ENCODE measurements at places on chromosomes 1 and 21.

- DNase-seq, result no peak
Measured at GRCh38 chr1:153380711-153381110, 5.3 kb upstream of the S100A12 start.

DNA sequence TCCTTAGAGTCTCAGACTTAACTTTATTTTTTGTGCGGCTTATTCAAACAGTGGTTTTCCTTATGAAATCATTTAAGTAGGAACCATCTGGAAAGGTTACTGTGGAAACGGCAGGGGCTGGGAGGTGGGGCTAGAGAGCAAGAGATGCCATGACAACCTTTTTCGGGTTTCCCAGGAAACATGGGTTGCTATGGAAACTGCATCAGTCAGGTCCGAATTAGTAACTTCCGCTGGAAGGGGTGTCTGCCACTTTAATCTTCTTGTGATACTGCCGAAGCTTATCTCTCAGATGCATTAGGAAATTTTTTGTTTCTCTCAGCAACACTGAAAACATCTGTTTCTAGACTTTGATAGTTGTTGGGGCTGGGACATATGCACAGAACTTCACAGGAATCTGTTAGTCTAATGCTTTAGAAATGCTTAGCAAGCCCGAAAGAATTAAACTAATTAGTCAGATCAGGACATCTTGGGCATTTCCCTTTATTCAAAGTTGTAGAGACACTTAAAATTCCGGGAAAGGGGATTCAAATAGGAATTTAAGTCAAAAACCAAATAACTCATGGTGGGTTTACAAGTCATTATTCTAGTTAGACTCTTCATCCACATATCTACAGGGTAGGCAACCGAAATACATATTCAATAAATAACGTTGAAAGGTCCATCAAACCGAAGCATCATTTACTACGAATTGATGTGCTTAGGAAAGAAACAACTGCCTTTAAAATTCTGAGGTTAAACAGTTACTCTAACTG lies 2.6 kb downstream of the KCNA3 start:
- peak; percentile 63 for DNase-seq

DNA sequence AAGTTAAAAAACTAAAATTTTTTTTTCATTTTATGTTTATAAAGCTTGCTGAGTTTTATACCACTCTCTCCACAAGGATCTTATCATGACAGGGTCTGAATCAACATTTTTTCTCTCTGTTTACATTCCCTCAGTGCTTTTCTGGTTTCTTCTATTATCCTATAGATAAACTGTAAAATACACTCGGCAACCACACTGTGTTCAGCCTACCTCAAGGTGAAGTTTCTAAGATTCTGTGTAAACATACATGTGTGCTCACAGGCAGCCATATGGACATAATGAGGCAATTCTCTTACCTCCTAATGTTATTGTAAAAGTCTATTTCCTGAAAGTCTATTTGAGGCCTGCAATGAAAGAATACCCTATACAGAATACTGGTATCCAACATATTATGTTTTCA lies 114.6 kb downstream of the NTPCR start:
- DNase-seq, result no peak

DNA sequence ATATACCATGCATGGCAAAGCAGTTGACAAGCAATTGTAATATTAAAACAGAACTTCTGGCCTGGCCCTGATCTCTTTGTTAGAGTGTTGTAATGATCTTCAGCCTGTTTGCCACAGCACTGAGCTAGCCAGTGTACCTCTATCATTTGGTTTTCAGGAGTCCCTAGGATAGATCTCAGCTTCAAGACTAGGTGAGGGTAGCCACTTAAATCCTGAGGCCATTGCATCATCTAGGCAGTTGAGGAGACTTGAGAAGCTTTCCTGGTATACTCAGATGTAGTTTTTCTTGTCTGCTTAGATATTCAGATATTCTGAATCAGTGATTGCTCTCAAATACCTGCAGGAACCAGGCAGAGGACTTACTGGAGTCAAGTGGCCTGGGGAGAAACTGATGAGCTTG lies 14.7 kb downstream of the S1PR1 start:
- DNase-seq, result no peak

- DNase-seq, result no peak
Measured at GRCh38 chr1:15952317-15953258, 23.3 kb downstream of the ZBTB17 start.

DNA sequence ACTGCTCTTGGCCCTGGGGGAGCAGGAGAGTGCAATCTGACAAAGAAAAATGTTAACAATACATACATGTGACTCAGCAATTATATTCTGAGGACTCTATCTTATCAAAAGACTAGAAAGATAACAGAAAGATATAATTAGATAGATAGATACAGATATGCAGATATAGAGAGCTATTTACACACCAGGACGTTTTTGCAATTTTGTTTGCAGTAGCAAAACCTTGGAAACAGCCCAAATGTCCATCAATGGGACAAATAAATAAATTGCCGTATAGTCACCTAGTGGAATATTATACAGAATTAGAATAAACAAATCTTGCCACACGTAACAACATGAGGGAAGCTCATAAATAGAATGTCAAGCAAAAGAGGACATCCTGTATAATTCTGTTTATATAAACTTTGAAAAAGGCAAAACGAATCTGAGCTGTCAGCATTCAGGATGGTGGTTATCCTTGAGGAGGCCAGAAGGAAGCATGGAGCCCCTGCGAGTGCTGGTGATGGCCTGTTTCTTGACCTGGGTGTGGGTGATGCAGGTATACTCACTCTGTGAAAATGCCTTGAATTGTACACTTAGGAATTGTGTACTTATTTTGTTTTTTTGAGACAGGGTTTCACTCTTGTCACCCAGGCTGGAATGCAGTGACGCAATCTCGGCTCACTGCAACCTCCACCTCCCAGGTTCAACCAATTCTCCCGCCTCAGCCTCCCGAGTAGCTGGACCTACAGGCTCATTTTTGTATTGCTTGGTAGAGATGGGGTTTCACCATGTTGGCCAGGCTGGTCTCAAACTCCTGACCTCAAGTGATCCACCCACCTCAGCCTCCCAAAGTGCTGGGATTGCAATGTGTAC lies 12.8 kb upstream of the TRIM63 start:
- DNase-seq, result no peak

DNA sequence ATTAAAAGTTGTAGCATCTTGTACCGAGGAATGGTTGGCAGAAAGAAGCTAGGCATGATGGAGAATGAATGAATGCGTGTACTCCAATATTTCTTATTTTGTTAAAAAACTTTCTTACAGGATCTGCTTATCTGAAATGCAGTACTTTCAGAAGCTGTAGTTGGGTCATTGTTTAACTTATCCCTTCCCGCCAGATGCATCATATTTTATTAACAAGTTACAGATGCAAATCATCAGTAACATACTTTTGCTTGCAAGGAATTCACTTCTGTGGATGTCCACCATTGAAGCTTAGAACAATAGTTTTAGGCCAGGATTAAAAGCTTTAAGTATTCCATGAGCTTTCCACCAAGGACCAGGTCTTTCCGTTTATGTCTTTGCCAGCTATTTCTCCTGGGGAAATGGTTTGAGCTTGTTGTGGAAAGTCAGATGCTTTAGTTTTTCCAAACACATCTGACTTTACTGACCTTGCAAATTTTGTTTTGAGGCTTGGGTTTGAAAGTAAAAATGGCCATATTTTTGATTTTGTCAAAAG lies 65.4 kb downstream of the PATJ start:
- DNase-seq, result no peak

DNA sequence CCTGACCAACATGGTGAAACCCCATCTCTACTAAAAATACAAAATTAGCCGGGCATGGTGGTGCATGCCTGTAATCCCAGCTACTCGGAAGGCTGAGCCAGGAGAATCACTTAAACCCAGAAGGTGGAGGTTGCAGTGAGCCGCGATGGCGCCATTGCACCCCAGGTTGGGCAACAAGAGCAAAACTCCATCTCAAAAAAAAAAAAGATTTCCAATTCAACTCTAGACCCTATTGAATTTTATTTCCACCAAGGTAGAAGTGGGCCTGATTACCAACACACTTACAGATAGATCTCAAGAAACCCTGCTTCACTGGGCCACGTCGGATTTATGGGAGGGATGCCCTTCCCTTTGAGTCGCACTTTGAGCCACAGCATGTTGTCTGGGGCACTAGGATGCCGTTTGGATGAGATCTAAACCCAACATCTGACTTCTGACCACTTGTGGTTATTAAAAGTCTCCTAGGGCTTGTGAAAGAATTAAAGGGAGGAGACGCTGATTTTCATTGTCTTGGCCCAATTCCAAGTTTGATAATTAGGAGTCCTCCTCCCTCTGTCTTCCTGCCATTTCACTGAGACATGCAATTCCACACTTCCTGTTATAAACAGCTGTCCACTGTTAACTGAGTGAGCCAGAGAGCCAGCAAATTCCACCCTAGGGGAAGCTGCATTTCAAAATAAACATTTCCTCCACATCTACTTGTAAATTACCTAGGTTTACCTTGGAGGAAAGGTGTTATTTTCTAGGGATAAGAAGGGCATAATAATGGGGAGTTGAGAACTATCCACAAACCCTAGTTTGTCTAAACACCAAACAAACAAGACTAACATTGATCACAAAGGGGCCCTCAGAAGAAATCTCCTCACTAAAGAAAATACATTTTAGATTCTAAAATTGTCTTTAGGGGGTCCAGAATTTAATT lies 5.2 kb upstream of the RERE start:
- DNase-seq, result no peak

GRCh38 chr1:97164276-97164639 lies 442.7 kb downstream of the PTBP2 start:
- DNase-seq, result no peak

DNA sequence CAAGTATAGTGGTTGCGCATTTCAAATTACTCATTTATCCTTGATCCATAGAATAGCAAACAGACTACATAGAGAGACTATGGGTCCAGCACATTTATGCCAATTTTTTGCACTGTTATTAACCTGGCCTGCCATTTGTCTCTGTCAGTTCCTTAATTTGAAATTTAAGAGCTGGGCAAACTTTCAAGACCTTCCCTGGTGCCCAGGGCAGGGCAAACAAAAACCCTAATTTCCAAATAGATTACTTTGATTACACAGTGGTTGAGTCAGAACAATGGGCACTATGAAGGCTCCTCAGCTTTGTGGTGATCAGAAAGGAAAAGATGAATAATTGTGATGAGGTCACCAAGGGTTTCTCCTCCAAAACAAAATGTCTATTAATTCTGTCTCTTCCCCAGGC lies 80.6 kb downstream of the TNFSF18 start:
- no peak for DNase-seq

- no peak for DNase-seq
Measured at GRCh38 chr1:165807613-165808012, 19.8 kb upstream of the UCK2 start.

DNA sequence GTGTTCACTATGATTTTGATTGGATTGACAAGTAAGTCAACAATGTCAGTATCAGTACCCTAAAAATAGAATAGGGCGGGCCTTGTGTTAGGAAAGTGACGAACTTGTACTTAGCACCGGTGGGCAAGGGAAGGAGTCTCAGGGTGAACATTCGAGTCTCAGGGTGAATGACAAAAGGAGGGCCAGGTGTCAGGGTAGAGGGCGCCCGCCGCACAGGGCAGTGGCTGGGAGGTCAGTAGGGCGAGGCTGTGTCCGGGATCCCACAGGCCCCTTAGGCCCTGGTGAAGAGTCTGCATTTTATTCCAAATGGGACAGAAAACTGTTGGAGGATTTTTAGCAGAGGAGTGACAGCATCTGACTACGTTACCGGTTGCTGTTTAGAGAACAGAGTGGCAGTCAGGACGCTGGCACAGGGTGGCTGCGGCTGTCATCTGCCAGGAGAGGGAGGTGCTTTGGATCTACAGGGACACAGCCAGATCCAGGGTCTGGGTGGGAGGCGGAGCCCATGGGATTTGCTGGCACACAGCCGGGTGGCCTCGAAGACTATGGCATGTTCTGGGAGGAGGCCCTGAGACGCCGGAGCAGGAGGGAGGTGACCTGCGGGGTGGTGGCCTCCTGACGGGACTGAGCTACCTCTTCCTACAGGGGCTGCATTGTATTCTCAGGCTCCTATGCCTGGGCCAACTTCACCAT lies 11.0 kb downstream of the AGTRAP start:
- no peak for DNase-seq

- DNase-seq, result no peak
Measured at GRCh38 chr1:228011721-228012311, 5.0 kb downstream of the WNT3A start.

DNA sequence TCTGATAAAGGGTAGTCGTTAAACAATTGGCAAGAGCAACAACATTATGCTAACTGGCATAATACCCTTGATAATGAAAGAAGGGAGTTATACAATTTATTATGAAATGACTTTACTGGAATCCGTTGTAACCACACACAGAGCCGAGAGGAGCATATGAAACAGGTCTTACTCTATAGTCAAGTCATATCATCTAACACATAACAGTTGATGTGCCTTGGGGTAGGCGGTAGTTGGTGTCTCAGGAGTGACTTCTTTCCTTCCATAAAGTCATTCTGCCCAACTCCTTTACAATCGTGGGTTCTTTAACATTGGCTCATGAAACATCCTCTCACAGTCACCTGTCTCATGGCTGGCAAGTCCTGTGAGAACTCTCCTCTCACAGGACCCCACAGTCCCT lies 225.2 kb downstream of the LTN1 start:
- no peak for DNase-seq

DNA sequence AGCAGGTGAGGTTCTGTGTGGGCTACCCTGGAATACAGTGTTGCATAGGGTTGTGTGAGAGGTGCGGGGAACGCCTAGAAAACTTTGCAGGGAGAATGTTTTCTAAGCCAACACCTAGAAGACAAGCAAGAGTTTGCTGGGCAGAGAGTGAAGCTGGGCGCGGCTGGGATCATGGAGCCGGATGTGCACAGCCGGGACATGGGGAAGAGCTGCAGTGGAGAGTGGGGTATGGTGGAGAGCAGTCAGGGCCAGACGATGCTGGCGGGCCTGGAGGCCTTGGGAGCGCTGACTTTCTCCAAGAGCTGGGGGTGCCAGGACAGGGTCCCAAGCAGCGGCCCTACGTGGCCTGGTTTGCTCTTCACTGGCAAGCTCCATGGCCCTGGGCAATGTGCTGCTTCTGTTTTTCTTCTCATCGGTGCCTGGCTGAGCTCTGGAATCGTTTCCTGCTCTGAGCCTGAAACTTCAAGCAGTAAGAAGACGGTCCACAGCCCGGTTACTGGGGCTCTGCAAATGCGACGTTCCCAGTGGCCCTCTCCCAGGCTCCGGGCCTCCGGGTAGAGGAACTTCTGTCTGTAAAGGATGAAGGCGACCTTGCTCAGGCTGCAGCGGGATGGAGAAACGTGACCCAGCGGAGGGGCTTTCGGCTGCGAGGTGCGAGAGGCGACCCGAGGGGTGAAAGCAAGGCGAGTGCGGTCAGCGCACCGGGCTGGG lies 51.9 kb upstream of the CD34 start:
- peak; percentile 24 for DNase-seq

GRCh38 chr1:54230507-54231339 lies 30.8 kb downstream of the MRPL37 start:
- no peak for DNase-seq

- no peak for DNase-seq
Measured at GRCh38 chr1:189149547-189150375, 1327.9 kb downstream of the BRINP3 start.

All from activated gamma-delta T cell treated with Interleukin-2 at 50 U/mL for 16 hours (primary cell).